Fibroblast of skin of right quadriceps (primary cell): ENCODE measurements at places on chromosomes 1 and 21.

- peak; percentile 69 for DNase-seq
Observed at GRCh38 chr1:154453574-154454352, 48.3 kb upstream of the TDRD10 start.

GRCh38 chr21:32816261-32816660, 44.7 kb upstream of the PAXBP1 start:
- DNase-seq, result no peak

DNA sequence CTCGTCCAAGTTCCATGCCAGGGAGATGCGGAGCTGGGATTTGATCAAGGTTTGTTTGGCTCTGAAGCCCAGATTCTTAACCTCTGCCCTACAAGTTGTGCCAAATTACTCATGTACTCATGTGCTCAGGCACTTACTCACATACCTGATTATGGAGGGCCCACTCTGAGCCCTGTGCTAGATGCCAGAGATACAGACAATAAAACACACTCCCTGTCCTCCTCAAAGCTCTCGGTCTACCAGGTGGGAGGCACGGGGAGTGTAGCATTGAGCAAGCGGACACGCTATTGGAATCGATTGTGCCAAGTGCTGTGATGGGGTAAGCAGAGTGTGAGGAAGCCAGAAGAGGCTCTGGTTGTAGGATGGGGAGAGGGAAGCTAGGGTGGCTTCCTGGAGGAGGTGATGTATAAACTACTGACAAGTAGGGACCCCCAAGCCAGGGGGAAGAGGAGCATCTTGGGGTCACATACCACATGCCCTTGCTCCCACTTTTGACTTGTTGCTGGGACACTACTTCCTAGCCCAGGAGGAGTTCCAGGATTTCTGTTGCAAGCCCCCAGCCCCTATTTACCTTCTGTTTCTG, 49.8 kb upstream of the IFNLR1 start:
- peak; percentile 44 for DNase-seq

DNA sequence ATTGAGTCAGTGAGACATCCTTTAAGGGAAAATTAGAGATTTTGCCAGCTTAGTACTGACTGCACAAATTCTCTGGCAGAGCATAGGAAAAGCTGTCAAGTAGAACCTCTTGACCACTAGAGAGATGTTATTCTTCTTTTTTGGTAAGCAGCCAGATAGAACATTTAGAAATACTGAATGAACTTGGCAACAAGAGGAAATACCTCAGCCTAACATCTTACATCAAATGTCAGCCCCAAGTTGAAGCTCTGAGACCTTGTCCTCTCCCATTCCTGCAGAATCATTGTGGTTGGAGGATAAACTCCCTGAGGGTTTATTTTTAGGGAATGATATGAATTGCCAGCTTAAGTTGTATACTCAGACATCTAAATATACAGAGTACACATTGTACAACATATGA, 53.5 kb downstream of the MIGA1 start:
- peak; percentile 96 for DNase-seq

DNA sequence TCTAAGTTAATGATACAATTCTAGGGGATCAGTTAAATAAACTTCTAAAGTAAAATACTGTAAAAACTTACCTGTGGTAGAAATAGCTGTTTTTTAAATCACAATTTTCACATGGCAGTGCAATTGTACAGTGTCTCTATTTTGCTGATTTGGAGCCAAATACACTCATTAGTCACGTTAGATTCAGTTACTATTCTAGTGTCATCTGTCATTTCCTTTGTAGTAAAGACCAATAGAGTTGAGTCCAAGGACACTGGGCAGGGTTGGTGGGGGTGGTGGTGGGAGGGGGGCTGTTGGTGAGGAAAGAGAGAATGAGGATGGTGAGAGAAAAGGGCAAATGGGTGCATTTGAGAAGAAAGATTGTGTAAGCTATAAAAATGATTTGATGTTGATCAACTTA, 33.6 kb downstream of the CD55 start:
- DNase-seq, result no peak

DNA sequence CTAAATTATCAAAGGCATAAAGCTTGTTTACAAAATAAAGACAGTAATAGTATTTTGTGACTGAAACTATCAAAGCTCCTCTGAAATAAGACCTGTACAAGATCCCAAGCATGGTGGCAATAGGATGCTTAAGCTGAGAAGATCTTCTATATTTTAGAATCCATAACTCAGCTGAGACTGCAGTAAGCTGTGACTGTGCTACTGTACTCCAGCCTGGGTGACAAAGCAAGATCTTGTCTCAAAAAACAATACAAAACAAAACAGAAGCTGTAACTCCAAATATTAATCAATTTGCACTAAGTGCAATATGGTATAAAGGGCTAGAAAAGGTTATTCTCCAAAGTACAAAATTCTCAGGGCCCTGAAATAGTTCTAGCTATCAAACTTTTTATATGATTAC, 55.8 kb upstream of the CPLANE2 start:
- DNase-seq, result no peak

GRCh38 chr1:115107516-115108260, 18.4 kb upstream of the TSPAN2 start:
- peak; percentile 37 for DNase-seq
